CD8-positive, alpha-beta memory T cell (primary cell): ENCODE measurements at places on chromosomes 13 and 19.
A peak's percentile ranks its signal among the peaks of the same experiment; 100 is the strongest.

GRCh38 chr13:47549219-47549752, 451.8 kb downstream of the SUCLA2 start:
- DNase-seq, result no peak

- DNase-seq, result no peak
These were observed 3.8 kb downstream of the ZNF784 start for GRCh38 chr19:55620410-55621204.

DNA sequence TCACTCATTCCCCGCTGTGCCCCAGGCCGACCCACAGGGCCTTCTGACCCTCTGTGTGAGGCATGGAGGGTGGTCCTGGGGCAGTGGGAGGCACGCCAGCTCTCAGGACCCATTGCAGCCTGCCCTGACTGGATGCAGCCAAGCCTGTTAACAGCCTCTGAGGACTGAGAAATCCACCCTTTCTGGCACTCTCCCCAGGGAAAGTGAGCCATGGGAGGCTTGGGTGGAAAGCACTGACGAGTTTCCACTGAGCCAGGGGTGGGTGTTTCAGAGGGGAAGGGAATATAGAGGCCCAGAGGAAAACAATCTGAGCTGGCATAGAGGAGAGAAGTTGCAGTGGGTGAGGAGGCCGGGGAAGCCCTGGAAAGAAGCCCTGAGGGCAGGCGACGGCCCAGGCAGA, 30.6 kb upstream of the SLC7A10 start:
- DNase-seq, result no peak

DNA sequence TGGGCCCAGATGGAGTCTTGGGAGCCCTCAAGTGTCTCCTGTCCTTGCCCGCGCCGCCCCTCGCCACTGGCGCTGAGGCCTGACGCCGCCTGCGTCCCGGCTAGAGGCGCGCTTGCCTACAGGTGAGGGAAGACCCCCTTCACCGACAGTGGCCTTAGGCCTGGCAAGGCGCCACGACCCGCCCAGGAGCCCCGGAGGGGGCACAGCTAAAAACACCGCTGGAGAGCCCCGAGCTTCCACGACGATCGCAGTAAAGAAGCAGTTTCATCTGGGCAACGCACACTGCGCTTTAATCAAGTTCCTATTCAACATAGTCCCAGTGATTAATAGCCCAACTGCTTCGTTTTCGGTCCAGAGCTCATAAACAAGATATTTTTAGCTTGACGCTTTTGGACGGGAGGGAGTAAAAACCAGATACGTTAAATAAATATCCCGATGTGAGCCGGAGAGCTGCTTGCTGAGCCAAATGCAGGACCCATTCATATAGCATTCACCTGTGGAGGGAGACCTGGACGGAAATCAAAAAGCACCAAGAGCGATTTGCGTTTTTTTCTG, 1.5 kb upstream of the CEBPA start:
- DNase-seq, result no peak

DNA sequence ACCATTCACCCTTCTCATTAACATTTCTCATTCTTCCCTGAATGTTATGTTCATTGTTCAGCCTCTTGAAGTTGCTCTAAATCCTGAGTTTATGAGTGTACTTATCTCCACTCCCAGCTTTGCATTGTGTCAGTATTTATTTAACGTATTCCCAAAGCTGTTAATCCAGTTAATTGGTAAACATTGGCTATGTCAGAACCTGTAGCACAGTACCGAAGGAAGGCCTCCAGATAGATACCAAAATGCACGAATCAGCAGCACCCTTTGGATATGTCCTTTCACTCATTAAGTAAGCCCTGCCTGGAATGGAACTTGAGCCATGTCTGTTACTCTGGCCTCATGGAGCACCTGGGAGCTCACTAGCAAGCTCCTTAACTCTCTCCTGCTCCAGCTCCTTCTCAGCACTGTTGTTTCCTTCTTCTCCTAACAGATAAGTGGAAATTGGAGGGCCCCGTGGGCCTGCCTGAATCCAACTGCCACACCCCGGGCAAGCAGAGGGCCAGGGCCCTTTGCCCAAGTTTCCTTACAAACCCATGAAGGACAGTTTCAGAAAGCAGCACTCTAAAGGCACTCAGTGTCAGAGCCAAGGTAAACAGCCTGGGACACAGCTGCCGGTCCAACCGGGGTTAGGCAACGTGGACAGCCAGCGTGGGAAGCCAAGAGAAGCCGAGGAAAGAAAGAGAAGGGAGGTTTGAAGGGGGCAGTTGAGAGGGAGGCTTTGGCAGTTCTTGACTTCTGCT, 155.0 kb upstream of the SERP2 start:
- DNase-seq, result no peak

DNA sequence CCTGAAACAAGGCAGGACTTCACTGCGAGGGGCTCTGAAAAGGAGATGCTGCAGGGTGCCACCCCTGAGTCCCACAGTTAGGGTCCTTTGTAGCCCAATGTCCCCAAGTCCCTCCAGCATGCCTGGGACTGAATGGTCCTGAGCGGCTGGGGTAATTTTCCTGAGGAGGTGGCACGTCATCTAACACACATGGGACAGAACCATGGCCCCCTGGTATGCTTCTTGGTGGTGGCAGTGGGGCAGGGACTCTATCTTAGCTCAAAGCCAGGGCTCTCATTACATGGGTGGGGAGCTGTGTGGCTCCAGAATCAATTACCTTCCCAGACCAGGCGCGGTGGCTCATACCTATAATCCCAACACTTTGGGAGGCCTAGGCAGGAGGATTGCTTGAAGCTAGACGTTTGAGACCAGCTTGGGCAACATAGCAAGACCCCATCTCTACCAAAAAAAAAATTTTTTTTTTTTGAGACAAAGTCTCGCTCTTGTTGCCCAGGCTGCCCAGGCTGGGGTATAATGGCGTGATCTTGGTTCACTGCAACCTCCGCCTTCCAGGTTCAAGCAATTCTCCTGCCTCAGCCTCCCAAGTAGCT, 7.9 kb upstream of the SLC7A9 start:
- no peak for DNase-seq

DNA sequence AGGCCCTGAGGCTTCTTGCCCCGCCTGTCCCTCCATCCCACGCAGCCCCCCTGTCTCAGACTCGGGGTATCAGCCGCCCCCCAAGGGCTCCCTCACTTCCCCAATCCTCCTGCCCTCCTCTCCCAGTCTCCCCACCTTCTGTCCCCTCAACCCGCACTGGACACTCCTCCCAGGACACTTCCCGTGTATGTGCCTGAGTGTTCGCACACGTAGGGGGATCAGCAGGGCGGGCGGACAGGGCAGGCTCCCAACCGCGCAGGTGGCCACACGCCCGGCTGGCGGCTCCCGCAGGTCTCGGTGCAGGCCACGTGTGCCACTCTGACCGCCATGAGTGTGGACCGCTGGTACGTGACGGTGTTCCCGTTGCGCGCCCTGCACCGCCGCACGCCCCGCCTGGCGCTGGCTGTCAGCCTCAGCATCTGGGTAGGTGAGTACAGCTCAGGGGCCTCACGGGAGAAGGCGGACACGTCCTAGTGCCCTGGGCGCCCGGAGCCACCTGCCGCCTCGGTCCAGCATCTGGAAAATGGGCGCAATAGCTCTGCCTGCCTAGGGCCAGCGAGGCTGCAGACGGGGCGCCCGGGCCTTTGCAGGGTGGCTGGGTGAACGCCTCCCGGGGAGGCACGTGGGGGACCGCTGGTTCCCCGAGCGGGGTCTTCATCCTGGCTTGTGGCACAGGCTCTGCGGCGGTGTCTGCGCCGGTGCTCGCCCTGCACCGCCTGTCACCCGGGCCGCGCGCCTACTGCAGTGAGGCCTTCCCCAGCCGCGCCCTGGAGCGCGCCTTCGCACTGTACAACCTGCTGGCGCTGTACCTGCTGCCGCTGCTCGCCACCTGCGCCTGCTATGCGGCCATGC, 2.3 kb downstream of the KISS1R start:
- no peak for DNase-seq

DNA sequence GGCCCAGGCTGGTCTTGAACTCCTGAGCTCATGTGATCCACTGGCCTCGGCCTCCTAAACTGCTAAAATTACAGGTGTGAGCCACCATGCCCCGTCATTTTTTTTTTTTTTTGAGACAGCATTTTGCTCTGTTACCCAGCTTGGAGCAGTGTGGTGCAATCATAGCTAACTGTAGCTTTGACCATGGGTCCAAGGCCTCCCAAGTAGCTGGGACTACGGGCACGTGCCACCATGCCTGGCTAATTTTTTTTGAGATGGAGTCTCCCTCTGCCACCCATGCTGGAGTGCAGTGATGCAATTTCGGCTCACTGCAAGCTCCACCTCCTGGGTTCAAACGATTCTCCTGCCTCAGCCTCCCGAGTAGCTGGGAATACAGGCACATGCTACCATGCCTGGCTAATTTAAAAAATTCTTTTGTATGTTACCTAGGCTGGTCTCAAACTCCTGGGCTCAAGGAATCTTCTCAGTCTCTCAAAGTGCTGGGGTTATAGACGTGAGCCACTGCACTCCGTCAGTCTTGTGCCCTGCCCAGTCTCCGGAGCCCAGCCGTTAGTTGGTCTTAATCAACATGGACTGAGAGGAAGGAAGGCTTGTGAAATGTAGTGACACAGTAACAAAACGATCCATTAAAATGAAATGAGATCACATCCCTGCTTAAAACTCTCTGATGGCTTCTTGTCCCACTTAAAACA, 1.4 kb upstream of the LRG1 start:
- DNase-seq, result no peak

DNA sequence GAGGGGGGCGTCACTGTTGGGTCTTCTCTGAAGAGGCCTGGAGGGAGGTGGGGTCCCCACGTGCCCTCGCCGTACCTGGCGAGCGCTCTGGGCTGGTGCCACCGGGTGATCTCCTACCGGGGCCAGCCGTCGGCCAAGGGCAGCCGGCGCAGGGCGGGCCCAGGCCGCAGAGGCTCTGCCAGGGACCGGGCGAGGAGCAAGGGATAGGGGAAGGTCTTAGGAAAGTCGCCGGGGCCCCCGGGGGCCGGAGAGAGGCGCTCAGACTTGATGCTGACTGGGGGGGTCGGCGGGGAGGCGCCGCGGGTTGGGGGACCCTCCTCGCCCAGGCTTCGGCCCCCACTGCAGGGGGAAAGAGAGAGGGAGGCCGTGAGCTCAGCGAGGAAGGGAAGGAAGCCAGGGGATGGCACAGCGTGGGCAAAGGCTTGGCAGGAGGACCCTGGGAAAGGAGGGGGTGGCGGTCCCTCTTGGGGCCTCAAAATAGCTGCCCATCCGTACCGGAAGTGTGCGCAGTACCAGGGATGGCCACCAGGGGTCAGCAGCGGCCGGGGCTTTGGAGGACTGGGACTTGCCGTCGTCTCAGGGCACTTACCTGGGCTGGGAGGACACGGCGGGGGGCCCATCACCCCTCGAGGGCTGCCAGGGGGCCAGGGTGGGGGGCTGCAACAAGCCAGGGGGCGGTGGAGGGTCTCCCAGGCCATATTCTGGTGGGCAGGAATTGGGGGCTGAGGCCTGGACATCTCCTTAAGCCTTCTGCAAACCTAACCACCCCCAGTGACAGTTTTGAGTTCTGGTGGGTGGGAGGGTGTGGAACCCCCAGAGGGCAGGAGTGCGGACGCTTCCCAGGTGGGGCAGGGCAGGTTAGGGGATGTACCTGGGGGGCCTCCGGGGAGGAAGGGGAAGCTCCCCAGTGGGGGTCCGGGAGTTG, 7.7 kb upstream of the TMEM161A start:
- peak; percentile 79 for DNase-seq

- DNase-seq, result no peak
These were observed at the start of gene SIGLEC7 for GRCh38 chr19:51142119-51142518. TSS of gene SIGLEC7 (plus strand) at chr19:51142301. CDS start at chr19:51142370, 69 bp downstream.

DNA sequence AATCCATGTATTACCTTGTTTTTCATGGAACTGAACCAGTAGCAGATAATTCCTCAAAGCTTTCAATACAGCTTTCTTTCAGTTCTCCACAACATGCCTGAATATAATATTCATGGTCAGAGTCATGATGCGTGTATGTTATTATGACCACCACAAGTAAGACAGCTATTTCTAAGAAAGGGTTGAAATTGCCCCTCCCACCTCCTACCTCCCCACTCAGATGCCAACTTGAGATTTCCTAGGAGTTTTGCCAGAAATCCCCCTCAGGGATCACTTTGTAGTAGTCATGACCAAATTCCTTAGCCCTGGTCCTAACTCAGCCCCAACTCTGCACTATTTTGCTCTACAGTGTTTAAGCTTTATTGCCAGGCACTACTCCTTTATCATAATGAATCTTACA, 69.9 kb upstream of the RAP2A start:
- no peak for DNase-seq

DNA sequence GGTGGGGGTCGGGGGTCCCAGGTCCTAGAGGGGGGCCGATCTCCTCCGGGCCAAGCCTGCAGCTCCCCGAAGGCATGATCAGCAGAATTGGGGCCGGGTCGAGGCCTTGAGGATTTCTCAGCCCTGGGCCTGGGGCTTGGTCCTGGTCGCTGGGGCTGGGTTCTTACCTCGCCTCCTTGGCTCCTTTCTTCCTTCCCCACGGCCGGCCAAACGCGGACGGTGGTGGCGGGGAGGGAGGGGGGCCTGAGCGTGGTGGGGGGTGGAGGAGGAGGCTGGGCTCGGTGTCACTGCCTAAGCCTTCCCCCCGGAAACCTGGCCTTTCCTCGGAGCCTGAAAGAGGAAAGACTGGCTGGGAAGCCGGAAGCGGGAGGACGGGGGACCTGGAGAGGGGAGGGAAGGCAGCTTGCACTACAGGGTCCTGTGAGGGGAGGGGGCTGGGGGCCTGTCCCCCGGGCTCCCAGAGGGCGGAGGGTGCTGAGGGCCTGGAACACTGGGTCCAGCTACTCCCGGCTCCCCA, at the start of gene ZNF579:
Gene ZNF579 (minus strand): TSS at position 221 of the 517 bp plus-strand sequence. CDS start 1,209 bp downstream, outside the sequence.
- DNase-seq, result peak; percentile 53

- no peak for DNase-seq
These were observed 87.1 kb downstream of the ATP11A start for GRCh38 chr13:112776971-112777370.

GRCh38 chr19:30006207-30006606, 64.2 kb downstream of the URI1 start:
- no peak for DNase-seq

DNA sequence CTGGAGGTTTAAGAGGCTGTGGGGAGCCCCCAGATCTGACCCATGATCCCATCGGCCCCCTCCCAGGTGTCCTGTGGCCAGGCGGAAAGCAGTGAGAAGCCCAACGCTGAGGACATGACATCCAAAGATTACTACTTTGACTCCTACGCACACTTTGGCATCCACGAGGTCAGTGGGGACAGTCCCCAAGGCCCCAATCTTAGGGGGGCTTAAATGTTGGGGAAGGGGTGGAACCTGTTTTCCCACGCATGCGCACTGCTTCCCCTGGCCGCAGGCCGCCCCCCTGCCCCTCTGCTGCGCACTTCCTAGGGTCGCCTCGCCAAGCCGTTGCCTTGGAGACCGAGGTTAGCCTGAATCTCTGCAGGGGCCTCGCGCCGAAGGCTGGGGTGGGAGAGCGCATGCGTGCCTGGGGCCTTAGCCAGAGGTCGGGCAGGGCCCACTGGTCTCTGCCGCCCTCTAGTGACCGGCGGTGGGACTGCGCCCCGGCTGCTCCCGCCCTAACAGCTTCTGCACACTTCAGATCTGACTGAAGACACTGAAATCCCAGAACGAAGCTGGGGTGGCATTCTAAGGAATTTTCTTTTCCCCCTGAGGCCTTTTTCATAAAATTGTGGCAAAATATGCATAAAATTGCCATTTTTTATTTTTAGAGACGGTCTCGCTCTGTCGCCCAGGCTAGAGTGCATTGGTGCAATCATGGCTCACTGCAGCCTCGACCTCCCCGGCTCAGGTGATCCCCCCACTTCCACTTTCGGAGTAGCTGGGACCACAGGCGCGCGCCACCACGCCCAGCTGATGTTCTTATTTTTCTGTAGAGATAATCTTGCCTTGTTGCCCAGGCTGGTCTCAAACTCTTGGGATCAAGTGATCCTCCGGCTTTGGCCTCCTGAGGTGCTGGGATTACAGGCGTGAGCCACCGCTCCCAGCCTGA, 3.6 kb downstream of the PRMT1 start:
- DNase-seq, result peak; percentile 94
